ENCODE measurements at places on chromosomes 6 and 20. TPM values are rescaled to one million over a fixed set of nuclear protein-coding genes. Genes with fewer than 3 reads are reported as not detected.

Gene KIAA1586
- 6.2 TPM for total RNA-seq

Gene SLC35D3
- total RNA-seq = under 0.01 TPM

Gene BEND6
- 1.2 TPM for total RNA-seq

Gene DEFB119
- not detected for total RNA-seq

Gene SOX18
- not detected for total RNA-seq

Gene MYLK2
- total RNA-seq = not detected

Gene CYP21A2
- not detected for total RNA-seq

Gene NOX3
- not detected for total RNA-seq

Gene NRSN2
- 8.1 TPM for total RNA-seq

Gene MUC22
- not detected for total RNA-seq

Gene PROCR
- total RNA-seq = 122 TPM

Gene KCNB1
- not detected for total RNA-seq
